IMR-90 (cell line): ENCODE measurements at places on chromosomes 1 and 21. TPM values are rescaled to one million over a fixed set of nuclear protein-coding genes. Genes with fewer than 3 reads are reported as not detected.

The OR2G6 gene
- total RNA-seq = not detected in 2 replicates

The TMEM51 gene
- total RNA-seq = 2.7 and 3.6 TPM in 2 replicates

The FAM177B gene
- total RNA-seq = not detected in 2 replicates

The SYDE2 gene
- total RNA-seq = 10.0 and 11.7 TPM in 2 replicates

The RNF2 gene
- total RNA-seq = 39.7 and 48.8 TPM in 2 replicates

The ADAMTS5 gene
- total RNA-seq = 0.54 and 1.1 TPM in 2 replicates

The CR1 gene
- not detected in 2 replicates for total RNA-seq

- no peak for DNase-seq
Observed at GRCh38 chr1:58447042-58447441, 99.5 kb downstream of the OMA1 start.

GRCh38 chr21:36665806-36666205 is 33.1 kb upstream of the SIM2 start:
- no peak for DNase-seq

DNA sequence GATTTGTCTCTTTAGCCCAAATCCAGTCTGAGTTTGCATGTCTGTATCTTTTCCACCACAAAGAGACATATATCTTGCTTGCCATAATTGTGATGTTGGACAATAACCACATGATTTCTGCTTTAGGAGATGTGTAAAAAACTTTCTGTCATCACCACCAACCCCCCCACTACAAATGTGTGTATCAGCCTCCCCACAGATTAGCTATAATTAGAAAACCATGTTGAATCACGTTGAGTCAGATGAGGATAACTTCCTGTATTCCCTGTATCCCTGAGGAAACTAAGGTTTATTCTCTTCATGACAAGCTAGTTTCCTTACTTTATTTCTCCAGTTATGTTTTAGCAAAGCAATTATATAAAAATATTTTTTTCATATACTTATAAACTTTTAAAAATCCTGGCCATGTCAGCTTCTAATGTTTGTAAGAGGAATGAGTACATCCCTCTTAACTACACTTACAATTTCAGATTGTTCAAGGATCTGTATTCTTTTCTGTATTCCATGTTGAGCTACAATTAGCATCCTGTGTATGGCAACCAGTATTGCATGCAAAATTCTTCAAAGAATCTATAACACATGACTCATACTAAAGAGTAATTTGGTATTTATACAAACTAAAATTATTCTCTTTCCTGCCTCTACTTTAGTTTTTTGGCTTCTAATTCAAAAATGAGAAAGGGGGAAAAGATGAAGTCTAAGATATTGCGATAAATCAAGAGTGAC is 143.0 kb downstream of the FMN2 start:
- DNase-seq = peak; percentile 83

DNA sequence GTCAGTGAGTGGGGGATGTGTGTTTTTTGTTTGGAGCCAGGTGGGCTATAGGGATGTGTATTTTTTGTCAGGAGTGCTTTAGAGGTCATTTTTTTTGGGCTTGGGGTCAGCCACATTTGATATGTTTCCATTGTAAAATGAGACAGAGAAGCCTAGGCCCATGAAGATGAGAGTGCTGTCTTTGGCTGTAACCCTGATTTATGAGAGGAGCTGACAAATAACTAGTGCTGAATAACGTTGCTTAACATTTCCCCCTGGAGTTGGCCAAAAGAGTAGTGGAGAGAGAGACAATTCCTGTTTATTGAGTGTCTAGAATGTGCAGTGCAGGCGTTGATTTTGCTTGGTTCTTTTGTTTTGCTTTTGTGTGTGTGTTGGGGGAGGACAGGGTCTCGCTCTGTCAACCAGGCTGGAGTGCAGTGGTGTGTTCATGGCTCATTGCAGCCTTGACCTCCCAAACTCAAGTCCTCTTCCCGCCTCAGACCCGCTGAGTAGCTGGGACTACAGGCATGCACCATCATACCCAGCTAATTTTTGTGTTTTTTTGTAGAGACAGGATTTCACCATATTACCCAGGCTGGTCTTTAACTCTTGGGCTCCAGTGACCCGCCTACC is 64.7 kb downstream of the S1PR1 start:
- DNase-seq = no peak

DNA sequence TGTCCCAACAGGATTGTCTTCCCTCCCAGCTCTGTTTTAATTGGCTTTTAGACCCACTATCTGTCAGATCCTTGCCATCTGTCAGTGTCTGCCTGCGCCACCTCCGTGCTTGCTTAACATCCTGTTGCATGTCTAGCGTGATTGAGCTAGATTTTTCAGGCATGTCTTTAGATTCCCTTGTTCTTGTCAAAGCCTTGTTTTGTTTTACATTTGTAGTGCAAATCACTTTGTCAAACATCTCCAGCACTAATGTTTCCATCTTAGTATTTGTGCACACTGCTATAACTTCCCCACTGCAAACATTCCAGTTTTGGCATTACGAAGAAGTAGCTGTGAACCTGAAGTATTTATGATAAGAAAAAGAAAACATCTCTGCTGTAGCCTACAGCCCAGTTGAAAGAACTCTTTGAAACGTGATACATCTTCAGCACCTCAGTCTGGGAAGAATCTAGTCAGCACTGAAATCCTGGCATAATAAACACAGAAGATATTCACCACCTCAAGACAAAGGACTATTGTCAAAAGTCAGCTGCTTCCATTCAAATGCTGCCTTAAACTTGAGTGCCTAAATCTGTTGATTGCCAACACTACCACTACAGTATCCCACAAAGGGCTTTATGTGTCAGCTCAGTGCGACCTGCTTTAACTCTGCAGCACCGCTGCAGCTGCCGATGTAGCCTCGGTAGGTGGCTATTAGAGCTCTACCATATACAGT is 105.0 kb downstream of the FNBP1L start:
- peak; percentile 53 for DNase-seq

DNA sequence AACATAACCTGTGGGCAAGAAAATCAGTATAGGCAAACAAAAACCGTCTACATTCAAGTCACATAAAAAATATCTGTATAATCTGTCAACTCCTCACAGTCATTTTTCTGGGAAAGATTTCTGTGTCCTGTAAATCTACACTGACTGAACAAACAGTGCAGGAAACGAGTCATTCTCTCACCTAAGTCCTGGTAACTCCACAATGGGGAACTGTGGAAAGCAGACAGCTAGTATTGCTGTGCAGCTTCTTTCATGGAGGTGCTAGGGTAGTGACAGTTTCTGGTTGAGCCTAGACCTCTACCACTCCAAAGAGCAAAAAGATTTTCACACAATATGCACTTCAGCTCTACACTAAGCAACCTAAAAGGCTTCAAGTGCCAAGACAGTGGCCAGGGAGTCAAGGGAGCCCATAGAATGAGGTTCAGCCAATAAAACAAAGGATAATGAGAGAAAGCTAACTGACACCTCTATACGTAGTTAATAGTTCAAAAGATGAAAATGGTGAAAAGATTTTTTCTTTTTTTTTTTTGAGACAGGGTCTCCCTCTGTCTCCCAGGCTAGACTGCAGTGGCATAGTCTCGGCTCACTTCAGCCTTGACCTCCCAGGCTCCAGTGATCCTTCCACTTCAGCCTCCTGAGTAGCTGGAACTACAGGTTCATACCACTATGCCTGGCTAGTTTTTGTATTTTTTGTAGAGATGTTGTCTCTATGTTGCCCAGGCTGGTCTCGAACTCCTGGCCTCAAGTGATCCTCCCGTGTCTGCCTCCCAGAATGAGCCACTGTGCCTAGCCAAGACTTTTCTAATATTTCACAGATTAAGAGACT is 5.5 kb downstream of the PTP4A2 start:
- DNase-seq = peak; percentile 41

GRCh38 chr1:99170516-99170915 is 93.8 kb upstream of the PLPPR4 start:
- DNase-seq = peak; percentile 66

DNA sequence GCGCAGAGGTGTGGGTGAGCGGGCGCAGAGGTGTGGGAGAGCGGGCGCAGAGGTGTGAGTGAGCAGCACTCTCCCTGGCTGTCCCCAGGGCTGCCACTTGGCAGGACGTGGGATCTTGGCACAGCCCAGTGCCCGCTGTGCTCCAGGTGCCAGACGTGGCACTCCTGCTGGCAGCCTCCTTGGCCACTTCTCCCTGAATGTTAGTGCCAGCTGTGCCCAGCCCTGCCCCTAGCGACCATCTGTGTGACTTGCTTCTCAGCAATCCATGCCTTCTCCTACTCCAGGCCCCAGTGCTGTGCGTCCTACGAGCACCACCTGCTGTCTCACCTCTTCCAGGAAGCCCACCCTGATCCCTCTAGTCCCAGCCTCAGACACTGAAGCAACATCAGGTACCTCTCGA is 30.5 kb downstream of the KRTAP10-1 start:
- DNase-seq = no peak

- DNase-seq = no peak
Observed at GRCh38 chr1:26218906-26219494, 15.0 kb upstream of the CEP85 start.

DNA sequence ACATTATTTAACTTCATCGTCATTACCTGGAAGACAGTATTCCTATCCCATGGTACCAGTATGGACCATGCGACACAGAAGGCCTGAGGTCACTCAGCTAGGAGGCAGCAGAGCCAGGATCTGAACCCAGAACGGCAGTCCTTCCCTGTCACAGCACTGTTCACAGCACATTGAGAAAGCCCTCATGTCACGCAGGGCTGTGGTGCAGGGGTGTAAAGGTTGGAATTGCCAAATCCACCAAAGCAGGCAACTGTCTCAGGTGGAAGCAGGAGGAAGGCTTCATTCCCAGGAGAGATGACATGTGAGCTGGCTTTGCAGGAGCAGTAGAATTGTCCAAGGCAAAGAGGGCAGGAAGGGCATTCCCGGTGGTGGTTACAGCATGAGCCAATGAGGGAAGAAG is 9.9 kb upstream of the TTC22 start:
- no peak for DNase-seq

DNA sequence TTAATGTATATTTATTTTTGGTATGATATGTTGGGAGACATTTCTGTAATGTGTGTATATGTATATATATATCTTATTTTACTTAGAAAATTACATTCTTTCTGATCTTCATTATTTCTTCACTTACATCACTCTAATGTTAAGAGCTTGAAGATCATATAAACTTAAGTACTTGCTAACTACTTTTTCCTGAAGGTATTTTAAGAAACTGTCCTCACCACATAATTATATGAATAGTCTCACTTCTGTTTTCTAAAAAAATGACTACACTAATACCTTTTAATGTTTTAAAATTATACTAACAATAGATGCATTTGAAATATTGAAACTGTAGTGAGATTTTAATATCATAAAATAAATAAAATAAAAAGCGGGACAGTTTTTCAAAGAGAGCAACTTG is 377.1 kb downstream of the LRRIQ3 start:
- no peak for DNase-seq

GRCh38 chr1:59692591-59692990 is 122.2 kb upstream of the HOOK1 start:
- DNase-seq = peak; percentile 98

DNA sequence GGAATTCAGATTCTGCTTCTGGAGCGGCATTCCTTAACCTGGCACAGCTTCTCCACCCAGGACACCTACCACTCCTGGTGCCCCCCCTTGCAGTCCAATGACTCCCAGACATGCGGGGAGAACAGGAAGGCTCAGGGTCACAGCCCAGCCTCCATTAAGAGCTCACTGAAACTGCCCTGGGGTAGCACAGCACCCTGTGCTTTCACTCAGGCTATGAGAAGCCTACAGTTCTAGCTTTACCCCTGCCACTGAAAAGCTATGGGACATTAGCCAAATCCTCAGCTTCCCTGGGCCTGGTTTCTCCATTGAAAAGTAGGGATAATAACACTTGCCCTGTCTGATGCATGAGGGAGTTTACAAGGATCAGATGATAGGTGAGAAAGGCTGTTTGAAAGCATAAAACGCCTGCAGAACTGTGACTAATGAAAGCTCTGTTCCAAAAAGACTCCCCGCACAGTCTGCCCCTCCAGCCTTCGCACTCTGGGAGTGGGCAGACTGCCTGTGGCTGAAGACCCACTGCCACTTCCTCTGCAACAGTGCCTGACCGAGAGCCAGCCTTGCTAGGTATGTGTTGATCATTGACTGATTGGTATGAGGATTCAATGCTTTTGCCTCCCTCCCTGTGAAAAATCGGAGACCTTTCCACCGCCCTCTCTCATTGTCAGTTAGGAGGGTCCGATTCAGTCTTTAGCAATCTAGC is 2.7 kb upstream of the CLDN19 start:
- no peak for DNase-seq

GRCh38 chr21:37373539-37373938 is 7.0 kb downstream of the DYRK1A start:
- DNase-seq = no peak
